ENCODE measurements at places on chromosomes 16 and 17. TPM values are rescaled to one million over a fixed set of nuclear protein-coding genes. Genes with fewer than 3 reads are reported as not detected.

The HOXB1 gene
- not detected for total RNA-seq

GRCh38 chr17:40168262-40168832, 8.9 kb upstream of the RAPGEFL1 start:
- peak overlapping the region; percentile 77 for H3K27ac ChIP-seq
- no peak overlapping the region for H3K4me3 ChIP-seq
- no peaks in the 10 kb centered on the region for H3K27me3 ChIP-seq
- H3K36me3 ChIP-seq, result peaks cover 30% of the 10 kb centered on the region

GRCh38 chr17:17156107-17156506, 50.0 kb downstream of the PLD6 start:
- H3K27me3 ChIP-seq, result no peaks in the 10 kb centered on the region
- H3K4me3 ChIP-seq, result no peak overlapping the region
- no peaks in the 10 kb centered on the region for H3K36me3 ChIP-seq
- no peak for DNase-seq

DNA sequence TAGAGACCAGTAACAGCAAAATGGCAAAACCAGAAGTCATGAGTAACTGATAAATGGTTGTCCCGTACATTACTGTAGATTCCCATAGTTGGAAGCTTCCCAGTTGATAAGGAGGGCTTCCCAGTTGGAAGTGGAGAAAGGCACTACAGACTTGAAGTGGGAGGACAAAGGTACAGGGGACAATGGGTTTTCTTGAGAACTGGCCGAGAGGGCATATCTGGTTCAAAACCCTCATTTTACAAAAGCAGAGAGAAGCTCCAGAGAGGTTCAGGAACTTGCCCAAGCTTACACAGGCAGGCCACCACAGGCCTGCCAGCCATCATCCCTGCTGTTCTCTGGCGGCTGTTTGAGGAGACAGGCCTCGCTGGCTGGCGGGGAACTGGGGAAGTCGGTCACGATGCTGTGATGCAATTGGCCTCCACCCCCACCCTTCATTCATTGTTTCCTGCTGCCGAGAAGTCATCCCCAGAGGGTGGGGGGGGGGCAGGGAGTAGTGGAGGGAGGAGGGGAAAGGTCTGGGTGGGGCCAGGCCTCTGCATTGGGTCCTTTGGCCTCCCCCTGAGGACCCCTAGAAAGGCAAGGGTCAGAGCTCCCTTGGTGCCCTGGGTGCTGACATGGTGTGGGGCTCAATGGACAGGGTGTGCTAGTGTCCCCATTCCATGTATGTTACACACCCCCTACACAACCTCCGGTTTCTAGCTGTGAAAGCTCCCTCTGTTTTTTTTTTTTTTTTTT, 3.0 kb downstream of the UBALD2 start:
- no peaks in the 10 kb centered on the region for H3K36me3 ChIP-seq
- DNase-seq, result no peak
- peak overlapping the region; percentile 54 for H3K27ac ChIP-seq

GRCh38 chr16:56916571-56917403, 15.2 kb upstream of the HERPUD1 start:
- DNase-seq, result no peak
- H3K27ac ChIP-seq, result no peak overlapping the region
- no peak overlapping the region for H3K4me3 ChIP-seq
- H3K4me1 ChIP-seq, result no peaks in the 10 kb centered on the region

GRCh38 chr16:11029948-11030347, 85.6 kb downstream of the CLEC16A start:
- H3K27me3 ChIP-seq, result no peaks in the 10 kb centered on the region
- no peak overlapping the region for H3K4me3 ChIP-seq
- DNase-seq, result no peak
- no peaks in the 10 kb centered on the region for H3K36me3 ChIP-seq

DNA sequence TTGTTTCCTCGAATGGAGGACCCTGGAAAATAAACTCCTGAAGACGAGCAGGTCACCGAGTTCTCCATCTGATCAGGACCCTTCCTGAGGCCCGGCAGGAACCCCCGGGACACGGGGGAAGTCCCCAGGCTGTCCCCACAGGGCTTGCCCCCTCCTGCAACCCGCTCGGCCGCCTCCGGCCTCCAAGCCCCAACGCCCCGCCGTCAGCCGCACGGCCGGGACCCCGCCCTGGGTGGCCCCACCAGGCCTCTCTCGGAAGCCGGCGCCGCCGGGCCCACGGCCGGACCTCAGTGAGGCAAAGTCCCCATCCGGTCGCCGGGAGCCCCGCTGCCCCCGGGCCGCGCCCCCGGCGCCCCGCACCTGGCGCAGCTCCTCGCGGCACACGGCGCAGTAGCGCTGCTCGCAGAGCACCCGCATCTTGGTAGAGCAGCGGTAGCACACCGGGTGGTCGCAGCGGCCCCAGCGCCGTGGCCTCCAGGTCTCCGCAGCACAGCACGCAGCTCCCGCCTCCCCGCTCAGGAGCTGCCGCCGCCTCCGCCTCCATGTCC, 383 bp downstream of the ZNF598 start:
- no peaks in the 10 kb centered on the region for H3K27me3 ChIP-seq
- H3K36me3 ChIP-seq, result no peaks in the 10 kb centered on the region
- peak overlapping the region; percentile 100 for H3K4me3 ChIP-seq
- no peak overlapping the region for H3K27ac ChIP-seq

DNA sequence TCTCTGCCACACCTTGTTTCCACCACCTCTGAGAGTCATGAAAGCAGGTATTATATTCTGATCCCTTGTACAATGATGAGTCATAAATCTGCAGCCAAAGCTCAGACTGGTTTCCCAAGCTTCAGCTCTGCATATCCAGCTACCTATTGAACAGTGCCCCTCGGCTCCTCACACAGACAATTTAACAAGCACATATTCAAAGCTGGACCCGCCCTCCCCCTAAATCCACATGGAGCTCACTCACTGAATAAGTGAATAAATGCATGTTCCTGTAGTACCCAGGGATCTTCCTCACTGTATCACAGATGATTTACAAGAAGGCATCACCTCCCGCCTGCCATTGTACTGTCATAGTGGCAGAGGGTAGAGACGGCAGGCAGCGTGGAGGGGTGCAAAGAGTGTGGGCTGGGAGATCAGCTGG, 516.4 kb downstream of the GRIN2A start:
- peaks cover 15% of the 10 kb centered on the region for H3K4me1 ChIP-seq
- no peak overlapping the region for H3K4me3 ChIP-seq
- no peaks in the 10 kb centered on the region for H3K36me3 ChIP-seq
- no peaks in the 10 kb centered on the region for H3K27me3 ChIP-seq
- DNase-seq, result no peak

DNA sequence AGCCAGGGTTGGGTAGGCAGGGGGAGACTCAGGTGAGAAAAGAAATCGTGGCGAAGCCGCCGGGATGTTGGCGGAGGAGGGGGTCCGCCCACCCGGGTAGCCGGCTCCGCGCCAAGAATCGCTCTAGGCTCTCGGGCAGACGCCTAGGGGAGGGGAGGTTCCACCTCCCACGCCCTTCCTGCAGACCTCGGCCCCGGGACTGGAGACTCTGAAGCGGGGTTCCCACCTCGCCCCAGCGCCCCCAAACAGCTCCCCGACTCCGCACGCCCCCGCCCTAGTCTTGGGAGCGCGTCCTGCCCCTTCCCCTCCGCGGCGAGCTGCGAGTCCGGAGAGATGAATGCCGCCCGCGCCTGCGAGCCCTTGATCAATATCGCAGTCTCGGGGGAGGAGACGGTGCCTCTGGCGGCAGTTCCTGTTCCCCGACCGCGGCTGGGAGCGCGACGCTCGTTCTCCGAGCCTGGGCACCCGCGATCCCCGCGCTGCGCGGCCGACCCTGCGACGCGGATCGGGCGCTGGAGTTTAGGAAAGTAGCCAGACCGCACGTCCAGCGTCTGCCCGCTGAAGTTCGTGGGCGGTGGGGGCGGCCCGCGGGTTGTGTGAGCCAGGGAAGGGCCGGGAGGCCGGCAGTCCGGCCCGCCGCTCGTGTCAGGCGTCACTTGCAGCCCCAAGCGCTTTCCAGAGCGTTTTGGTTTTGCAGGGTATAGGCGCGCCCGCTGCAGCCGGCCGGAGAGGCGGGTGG, 790 bp downstream of the CRHR1 start:
- H3K36me3 ChIP-seq, result no peaks in the 10 kb centered on the region
- DNase-seq, result peak; percentile 79
- H3K4me3 ChIP-seq, result peak overlapping the region; percentile 80
- H3K27ac ChIP-seq, result no peak overlapping the region
- H3K27me3 ChIP-seq, result peaks cover 89% of the 10 kb centered on the region

The HSD17B2 gene
- not detected for total RNA-seq

DNA sequence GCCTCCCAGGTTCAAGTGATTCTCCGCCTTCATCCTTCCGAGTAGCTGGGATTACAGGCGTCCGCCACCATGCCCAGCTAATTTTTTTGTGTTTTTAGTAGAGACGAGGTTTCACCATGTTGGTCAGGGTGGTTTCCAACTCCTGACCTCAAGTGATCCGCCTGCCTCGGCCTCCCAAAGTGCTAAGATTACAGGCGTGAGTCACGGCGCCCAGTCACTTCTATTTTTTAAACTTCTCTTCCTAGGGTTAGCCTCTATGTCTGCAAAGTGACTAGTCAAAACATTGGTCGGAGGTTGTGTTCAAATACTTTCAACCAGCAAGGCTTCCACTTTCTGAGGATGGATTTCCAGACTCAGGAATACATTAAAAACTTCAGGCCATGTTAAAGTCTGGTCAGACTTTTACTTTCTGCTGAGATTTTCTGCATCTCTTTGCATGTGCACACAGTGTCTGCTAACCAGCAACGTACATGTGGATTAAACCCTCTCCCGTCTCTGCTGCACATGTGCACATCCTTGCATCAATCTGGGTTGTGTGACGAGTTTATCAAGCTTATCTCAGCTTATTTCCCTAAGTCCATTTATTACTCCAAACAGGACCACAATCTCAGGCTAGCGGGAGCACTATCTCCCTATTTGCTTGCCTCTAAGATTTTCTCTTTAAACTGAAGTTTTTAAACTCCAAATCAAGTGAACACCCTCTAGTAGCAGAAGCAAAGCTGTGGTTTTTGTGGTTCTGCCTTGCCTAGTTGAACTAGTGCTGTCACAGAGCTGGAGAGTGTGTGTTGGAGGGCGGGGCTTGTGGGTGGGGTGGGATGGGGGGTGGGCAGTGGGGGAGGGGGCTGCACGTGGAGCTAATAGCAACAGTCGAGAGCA, 525.2 kb upstream of the GOT2 start:
- no peak for DNase-seq
- H3K27ac ChIP-seq, result no peak overlapping the region
- no peaks in the 10 kb centered on the region for H3K36me3 ChIP-seq
- no peaks in the 10 kb centered on the region for H3K4me1 ChIP-seq

DNA sequence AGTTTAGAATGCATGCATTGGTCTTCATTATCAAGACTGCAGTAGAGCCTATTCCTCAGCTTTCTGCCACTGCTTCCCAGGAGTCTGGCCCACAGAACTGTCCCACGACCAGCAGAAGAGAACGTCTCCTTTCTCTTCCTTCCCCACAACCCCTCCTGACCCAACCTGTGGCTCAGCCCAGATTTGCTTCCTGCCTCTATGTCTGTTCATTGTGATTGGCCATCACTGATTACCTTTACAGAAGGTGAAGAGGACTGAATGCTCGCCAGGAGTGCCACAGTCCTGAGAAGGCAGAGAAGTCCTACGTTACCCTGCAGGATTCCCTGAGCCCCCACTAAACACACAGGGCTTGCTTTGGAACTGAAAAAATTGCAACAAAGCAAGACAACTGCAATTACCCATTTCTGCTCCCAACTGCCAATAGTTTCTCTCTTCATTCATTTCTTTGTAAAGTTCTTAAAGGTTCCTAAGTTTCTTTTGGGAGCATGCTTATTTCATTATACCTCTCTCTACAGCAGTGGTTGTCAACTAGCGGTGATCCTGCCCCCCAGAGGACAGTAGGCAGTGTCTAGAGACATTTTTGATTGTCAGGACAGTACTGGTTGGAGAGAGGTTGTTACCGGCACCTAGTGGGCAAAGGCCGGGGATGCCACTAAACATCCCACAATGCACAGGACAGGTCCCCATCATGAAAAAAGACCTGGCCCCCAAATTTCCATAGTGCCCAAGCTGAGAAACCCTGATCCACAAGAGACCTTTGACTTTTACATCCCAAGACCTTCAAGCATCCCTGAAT, 4.5 kb upstream of the NAT9 start:
- peak; percentile 74 for DNase-seq
- no peak overlapping the region for H3K4me3 ChIP-seq
- H3K36me3 ChIP-seq, result no peaks in the 10 kb centered on the region
- H3K27me3 ChIP-seq, result no peaks in the 10 kb centered on the region

GRCh38 chr16:86517652-86518258, 7.4 kb downstream of the FOXF1 start:
- H3K27me3 ChIP-seq, result peaks cover 94% of the 10 kb centered on the region
- no peak overlapping the region for H3K27ac ChIP-seq
- H3K4me1 ChIP-seq, result peaks cover 15% of the 10 kb centered on the region
- DNase-seq, result peak; percentile 80

The RPRML gene
- total RNA-seq, result not detected

GRCh38 chr17:15649861-15650421, 30.4 kb upstream of the FBXW10B start:
- H3K36me3 ChIP-seq, result no peaks in the 10 kb centered on the region
- H3K4me3 ChIP-seq, result no peak overlapping the region
- H3K27me3 ChIP-seq, result no peaks in the 10 kb centered on the region
- no peak overlapping the region for H3K27ac ChIP-seq
- H3K4me1 ChIP-seq, result peaks cover 25% of the 10 kb centered on the region

DNA sequence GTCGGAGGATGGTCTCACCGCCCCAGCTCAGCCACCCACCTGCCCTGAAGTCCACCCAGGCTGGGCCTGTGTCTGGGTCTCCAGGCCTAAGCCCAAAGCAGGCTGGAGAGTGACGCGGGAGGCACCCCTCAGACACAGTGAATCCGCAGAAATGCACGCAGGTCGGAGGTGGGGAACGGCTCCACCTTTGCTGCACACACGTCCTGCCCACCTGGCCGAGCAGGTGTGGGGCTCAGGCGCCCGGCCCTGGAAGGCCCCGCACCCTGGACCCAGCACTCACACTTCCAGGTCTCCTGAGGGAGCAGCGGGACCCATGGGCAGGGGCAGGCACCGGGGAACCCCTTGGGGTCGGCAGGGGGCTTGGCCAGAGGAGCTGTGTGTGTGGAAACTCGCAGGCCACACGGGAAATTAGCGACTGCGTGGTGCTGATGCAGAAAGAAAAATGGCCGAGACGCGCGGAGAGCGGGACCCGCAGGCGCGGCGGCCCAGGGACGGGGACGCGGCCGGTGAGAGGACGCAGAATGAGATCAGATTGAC, 10.7 kb downstream of the CYBC1 start:
- DNase-seq, result no peak
- no peaks in the 10 kb centered on the region for H3K4me1 ChIP-seq
- H3K36me3 ChIP-seq, result no peaks in the 10 kb centered on the region
- H3K27me3 ChIP-seq, result no peaks in the 10 kb centered on the region
- no peak overlapping the region for H3K4me3 ChIP-seq

DNA sequence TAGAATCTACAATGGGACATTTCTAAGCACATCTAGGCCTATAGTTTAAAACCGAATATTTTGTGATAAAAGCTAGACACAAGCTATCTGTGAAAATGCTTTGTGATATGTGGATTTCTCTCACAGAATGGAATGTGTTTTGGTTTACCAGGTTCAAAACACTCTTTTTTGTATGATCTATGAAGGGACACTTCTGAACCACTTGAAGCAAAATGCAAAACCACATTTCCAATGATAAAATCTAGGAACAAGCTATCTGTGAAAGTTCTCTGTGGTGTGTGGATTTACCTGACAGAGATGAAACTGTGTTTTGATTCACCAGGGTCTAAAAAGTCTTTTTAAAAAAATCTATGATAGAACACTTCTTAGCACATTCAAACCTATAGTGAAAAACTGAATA, 2192.4 kb downstream of the TP53TG3F start:
- H3K4me1 ChIP-seq, result no peaks in the 10 kb centered on the region
- no peak overlapping the region for H3K27ac ChIP-seq
- no peak for DNase-seq
- no peaks in the 10 kb centered on the region for H3K36me3 ChIP-seq

The PRAC1 gene
- not detected for total RNA-seq

Measured in neural progenitor cell (in vitro differentiated cells).